ENCODE measurements at places on chromosomes 5 and 9. TPM values are rescaled to one million over a fixed set of nuclear protein-coding genes. Genes with fewer than 3 reads are reported as not detected.
A peak's percentile ranks its signal among the peaks of the same experiment; 100 is the strongest.

DNA sequence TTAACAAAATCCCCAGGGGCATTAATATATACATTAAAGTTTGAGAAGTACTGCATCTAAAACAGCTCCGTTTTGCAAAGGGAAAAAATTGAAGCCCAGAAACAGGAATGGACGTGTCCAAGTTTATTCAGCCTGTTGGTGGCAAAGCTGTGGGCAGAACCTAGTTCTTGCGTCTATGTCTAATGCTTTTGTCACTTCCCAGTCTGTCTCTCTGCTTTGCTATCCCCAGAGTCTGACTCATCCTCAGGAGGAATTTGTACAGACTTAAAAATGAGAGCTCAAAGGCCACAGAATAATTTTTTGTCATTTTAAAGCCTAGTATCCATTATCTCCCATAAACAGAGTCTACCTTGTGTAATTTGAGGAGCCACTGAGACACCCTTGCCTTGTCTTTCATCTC lies 330.9 kb upstream of the GRIA1 start:
- no peak for DNase-seq

- no peak for DNase-seq
These were observed 416.1 kb downstream of the PSAT1 start for GRCh38 chr9:78712903-78713613.

- no peak for DNase-seq
These were observed 1.5 kb upstream of the MARCHF3 start for GRCh38 chr5:127031863-127032232.

- no peak for DNase-seq
These were observed 85.3 kb downstream of the BARX1 start for GRCh38 chr9:93869863-93870262.

DNA sequence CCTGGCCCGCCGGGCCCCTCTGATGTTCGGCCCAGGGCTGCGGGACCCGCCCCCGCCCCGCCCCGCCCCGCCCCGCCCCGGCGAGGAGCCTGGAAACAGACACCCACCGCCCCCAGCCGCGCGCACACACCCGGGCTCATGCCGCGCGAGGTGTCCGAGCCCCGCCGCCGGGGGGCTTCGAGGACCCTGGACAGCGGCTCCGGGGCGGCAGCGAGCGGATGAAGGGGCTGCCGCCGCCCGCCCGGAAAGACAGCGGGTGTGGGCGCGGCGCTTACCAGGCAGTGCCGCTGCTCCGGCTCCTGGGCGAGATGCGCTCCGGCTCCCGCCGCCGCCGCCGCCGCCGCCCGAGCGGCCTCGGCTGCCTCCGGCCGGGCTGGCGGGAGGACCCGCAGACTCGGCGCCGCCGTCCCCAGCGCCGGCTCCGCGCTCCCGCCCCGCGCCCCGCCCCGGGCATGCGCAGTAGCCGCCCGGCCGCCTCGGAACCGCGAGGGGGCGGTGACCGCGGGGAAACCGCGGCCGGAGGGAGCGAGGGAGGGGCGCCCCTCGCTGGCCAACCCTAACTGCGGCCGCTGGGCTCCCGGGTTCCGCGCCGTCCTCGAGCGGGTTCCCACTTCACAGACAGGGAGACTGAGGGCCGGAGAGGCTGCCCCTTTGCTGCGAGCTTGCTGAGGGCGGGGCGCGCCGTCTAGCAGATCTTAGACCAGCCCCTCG lies at the start of gene GPRIN1:
Gene GPRIN1 (minus strand): TSS at position 433 of the 711 bp plus-strand sequence. CDS start 10,322 bp downstream, outside the sequence.
- no peak for DNase-seq

GRCh38 chr9:81771571-81771970 lies 82.2 kb upstream of the TLE1 start:
- DNase-seq, result no peak

GRCh38 chr5:104606258-104606829 lies 1043.8 kb upstream of the NUDT12 start:
- no peak for DNase-seq

- no peak for DNase-seq
These were observed 65.4 kb downstream of the PSMB7 start for GRCh38 chr9:124349675-124350493.

- no peak for DNase-seq
These were observed 1174.0 kb downstream of the MAT2B start for GRCh38 chr5:164679461-164679860.

- no peak for DNase-seq
These were observed 49.0 kb upstream of the ICE1 start for GRCh38 chr5:5373351-5373989.

DNA sequence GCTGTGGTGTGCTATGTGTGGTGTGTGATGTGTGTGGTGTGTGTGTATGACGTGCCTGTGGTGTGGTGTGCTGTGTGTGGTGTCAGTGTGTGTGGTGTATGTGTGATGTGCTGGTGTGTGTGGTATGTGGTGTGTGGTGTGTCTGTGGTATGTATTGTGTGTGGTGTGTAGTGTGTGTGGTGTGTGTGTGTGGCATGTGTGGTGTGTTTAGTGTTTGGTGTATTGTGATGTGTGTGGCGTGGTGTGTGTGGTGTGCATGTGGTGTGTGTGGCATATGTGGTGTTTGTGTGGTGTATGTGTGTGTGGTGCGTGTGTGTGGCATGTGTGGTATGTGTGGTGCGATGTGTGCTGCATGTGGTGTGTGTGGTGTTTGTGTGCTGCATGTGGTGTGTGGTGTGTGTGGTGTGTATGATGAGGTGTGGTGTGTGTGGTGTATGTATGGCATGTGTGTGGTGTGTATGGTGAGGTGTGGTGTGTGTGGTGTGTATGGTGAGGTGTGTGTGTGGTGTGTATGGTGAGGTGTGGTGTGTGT lies 18.3 kb upstream of the RNU6ATAC start:
- DNase-seq, result no peak

DNA sequence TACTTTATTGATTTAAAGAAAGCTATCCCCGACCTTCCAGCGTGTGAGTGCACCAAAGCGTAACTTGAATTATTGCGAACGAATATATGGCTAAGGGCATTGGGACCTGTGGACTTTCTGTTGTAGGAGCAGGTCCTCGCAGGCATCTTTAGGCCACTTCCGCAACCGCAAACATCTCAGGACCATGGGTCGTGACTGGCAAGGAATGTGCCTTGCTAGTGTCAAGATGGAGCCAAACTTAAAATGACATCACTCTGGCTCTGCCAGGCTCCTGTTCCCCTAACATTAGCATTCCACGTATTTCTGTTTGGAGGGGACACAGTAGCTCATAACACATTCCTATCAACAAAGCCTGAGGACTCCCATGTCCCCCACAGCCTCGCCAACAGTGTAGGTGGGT lies 44.1 kb upstream of the OLFM1 start:
- DNase-seq, result no peak

DNA sequence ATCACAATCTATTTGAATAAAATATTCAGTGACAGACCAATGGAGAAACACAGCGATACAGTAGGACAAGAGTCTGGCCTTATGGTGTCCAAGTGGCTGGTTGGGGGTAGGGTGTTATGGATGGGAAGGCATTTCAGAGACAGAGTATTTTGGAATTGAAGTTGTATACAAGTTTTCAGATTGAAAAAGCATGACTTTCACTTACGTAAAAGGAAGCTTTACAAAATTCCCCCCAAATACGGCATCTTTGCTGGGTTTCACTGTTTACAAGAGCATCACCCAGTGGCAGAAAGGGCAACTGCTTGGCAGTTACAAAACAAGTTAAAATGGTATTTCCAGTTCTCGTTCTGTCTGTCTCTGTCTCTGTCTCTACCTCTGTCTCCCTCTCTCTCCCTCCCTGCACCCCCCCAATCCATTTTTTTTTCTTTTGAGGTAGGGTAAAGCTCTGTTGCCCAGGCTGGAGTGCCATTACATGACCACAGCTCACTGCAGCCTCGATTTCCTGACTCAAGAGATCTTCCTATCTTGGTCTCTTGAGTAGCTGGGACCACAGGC lies 86.2 kb downstream of the PTPN3 start:
- no peak for DNase-seq

DNA sequence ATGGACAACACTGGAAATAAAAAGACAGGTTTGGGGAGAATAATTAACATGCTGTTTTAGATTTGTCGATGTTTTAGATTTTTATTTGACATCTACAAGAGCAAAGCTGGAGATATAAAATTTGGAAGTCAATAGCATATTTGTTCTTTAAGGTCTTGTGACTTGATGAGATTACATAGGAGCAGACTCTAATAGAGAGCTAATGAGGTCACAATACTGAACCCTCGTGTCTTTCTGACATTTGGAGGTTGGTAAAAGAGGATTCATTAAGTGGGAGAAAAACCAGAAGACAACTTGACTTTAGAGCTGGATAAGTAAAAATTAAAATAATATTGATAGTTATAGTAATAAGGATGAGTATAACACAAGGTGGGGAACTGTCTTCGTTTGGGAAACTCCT lies 322.7 kb upstream of the SEMA6A start:
- DNase-seq, result no peak

DNA sequence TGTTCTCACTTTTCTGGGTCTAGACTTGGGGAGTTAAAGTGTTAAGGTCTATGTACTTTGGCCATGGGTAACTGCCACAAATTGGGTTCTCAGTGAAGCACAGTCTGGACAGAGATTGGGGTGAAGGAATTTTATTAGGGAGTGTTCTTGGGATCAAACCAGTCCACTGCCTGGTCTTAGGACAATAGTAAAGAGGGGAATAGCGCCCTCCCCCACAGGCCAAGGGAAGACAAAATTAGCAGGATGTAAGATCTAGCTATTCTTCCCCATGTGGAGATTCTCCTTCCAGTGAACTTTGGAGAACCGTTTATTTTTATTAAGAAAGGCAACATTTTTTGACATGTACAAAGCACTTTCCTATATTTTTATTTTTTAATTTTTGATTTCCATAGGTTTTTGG lies 18.4 kb upstream of the RIC1 start:
- DNase-seq, result no peak

- no peak for DNase-seq
These were observed 11.3 kb downstream of the FRMD3 start for GRCh38 chr9:83526901-83527300.

DNA sequence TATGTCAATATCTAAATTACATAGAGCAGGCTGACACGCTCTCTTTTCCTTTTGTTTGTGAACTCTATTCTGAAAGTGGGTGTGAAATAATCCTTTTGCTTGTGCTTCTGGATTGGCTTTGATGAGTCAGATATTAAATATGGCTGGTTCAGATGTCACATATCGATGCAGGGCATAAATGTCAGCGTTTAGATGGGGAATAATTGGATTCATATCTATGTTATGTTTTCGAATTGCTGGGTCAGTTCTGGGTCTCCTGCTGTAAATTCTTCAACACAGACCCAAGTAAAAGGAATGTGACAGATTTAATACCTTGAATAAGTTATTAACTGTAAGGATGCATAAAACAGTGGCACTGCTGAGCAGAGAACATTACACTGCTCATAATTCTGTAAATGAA lies 118.7 kb upstream of the SNX2 start:
- DNase-seq, result no peak

GRCh38 chr9:76023715-76024195 lies 133.3 kb downstream of the PCSK5 start:
- peak; percentile 50 for DNase-seq

GRCh38 chr5:131276072-131276471 lies 12.2 kb downstream of the CDC42SE2 start:
- DNase-seq, result no peak

DNA sequence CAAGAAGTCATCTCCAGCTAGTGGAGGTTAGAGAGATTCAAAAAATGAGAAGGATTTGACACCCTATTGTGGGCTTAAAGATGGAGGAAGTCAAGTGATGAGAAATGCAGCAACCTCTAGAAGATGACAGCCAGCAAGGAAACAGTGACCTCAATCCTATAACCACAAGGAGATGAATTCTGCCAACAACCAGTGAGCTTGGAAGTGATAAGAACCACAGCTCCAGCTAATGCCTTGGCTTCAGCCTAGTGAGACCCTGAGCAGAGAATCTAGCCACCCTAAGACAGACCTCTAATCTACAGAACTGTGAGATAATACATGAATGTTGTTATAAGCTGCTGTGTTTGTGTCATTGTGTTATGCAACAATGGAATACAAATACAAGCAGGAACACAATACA lies 262.4 kb downstream of the GRIA1 start:
- DNase-seq, result no peak

- DNase-seq, result no peak
These were observed 680.8 kb downstream of the CETN3 start for GRCh38 chr5:89728750-89729149.

- DNase-seq, result no peak
These were observed 407.4 kb downstream of the DTWD2 start for GRCh38 chr5:118580949-118581348.

DNA sequence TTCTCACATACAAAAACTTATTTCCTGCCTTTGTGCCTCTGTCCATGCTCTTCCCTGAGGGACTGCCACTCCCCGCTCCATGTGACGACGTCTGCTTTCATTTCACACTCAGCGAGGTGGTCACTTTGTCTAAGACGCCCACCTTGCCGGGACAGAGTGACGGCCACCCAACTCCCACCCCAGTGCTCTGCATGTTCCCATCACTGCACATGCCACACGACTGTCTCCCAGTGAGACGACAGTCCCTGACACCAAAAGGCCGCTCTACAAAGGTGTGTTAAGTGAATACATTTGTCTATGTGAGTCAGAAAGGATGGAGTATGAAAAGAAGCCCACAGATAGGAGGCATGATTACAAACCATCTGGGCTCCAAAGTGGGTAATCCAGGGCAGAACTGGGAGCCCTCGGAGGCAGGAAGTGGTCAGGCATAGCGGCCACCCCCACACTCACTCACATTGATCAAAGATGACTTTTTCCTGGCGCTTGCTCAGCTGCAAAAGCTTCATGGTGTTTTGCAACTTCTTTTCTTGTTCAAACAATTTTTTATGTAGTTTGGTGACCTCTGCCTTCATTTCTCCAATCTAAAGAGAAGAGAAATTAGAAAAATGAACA lies 185.8 kb downstream of the CDK5RAP2 start:
- no peak for DNase-seq

- DNase-seq, result no peak
These were observed 14.6 kb downstream of the HSPB3 start for GRCh38 chr5:54470128-54470527.

Gene GABRP
- 0.26 TPM for total RNA-seq

Gene DNAH5
- not detected for total RNA-seq

Gene FOXD4L3
- 0.38 TPM for total RNA-seq

Gene GMCL2
- not detected for total RNA-seq

Gene TNIP1
- total RNA-seq, result 211 TPM

Gene EGFLAM
- not detected for total RNA-seq

Gene RASGRF2
- total RNA-seq, result 39.8 TPM

Gene AMBP
- total RNA-seq, result not detected

Gene KCNN2
- not detected for total RNA-seq

Gene ZER1
- total RNA-seq, result 39.8 TPM

Gene QRFP
- not detected for total RNA-seq
